Natural killer cell treated with Interleukin-12 subunit alpha and Interleukin-12 subunit beta and Interleukin-15 and Interleukin-18, amount 100 ng/mL, for 72 hours (primary cell): ENCODE measurements at places on chromosomes 7 and 10.

GRCh38 chr7:71548746-71549145 is 416.8 kb downstream of the GALNT17 start:
- peaks cover 6% of the 10 kb centered on the region for H3K36me3 ChIP-seq
- no peak overlapping the region for H3K27ac ChIP-seq
- H3K27me3 ChIP-seq, result no peaks in the 10 kb centered on the region
- no peak for DNase-seq
- no peak overlapping the region for H3K4me3 ChIP-seq

DNA sequence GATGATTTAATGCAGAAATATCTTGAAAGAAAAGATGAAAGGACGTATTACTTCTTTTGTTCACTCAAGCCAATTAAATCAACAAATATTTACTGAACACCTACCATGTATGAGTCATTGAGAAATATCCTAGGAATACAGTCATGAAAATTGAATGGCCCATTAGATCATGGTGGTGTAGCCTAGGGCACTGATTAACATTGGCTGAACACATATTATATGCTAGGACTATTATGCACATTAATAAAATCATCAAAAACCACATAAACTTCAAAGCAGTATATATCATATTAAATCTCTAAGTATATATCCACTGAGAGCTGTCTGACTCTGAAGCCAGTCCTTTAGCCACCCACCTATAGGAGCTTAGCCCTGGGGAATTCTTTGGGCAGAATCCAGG is 41.8 kb downstream of the FAM204A start:
- peaks cover 8% of the 10 kb centered on the region for H3K36me3 ChIP-seq
- H3K4me3 ChIP-seq, result no peak overlapping the region
- H3K27ac ChIP-seq, result no peak overlapping the region
- H3K4me1 ChIP-seq, result peaks cover 4% of the 10 kb centered on the region
- no peaks in the 10 kb centered on the region for H3K27me3 ChIP-seq

DNA sequence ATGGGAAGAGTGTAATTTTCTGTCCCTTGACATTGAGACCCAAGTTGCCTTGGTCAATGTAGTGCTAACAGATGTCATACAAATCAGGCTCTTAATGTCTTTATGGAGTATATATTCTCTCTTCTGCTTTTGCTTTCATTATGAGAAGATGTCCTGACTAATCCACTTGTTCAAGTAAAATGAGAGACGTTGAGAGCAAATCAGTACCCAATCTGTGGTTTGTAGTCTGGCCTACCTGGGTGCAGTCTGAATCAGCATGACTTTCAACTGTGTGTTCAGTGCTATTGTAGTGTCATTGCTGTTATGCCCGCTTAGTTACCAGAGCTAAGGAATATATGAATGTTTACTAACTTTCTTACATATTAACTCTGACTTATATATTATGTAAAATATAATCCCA is 612.4 kb downstream of the ANKRD7 start:
- no peak overlapping the region for H3K27ac ChIP-seq
- H3K27me3 ChIP-seq, result no peaks in the 10 kb centered on the region

DNA sequence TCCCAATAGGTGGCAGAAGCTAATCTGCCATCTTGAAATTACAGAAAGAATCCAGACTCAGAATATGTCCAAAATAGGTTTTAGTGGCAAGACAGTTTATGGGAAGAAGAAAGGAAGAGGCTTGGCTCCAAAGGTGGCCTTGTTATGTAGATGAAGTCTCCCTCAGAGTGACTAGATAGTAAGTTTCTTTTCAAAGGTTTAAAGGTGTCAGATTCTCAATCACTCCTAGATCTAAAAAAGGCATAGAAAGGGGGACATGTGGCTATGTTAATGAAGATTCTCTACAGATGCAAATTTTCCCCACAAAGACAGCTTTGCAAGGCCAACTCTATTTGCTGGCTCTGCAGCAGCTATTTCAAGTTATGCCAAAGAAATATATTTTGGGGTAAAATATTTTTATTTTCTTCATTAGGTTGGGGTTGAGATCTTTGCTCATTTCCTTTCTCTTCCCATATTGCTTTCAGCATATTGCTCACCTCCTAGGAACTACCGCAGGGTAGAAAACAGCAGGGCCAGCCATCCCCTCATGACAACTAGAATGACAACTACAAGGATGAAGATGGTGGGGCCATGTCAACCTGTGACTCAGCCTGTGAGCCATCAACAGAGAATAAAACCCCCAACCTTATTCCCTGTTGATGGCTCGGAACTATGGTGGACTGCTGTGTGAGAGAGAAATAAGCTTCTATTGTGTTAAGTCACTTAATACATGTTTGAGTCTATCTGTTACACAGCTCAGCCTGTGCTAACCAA is 274.0 kb upstream of the GALNT17 start:
- no peak overlapping the region for H3K27ac ChIP-seq
- H3K27me3 ChIP-seq, result peaks cover 9% of the 10 kb centered on the region
- H3K36me3 ChIP-seq, result no peaks in the 10 kb centered on the region
- H3K4me3 ChIP-seq, result no peak overlapping the region
- DNase-seq, result no peak

- no peak for DNase-seq
- no peak overlapping the region for H3K27ac ChIP-seq
- no peaks in the 10 kb centered on the region for H3K36me3 ChIP-seq
- H3K27me3 ChIP-seq, result peaks cover 2% of the 10 kb centered on the region
- no peaks in the 10 kb centered on the region for H3K4me1 ChIP-seq
Observed at GRCh38 chr10:76138286-76138685, 706.9 kb downstream of the LRMDA start.
